ENCODE measurements at places on chromosomes 5 and 9.

- DNase-seq: no peak
These were observed 49.2 kb downstream of the ANXA1 start for GRCh38 chr9:73200694-73201452.

DNA sequence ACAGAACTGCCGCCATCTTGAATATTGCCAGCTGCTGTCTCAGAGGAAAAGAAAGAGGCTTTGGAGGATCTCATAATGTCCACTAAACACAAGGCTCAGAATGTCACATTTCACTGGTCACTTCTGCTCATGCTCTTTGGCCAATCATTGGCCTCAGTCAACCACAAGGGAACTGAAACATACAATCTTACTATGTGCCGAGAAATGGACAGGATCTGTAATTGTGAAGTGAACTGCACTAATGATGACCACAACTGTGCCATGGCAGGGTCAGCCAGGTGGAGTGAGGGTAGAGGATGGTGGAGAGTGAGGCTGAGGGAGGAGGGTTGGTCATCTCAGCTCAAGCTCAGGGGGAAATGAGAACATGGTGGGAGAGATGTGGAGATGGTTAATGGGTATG lies 32.8 kb downstream of the GDNF start:
- no peak for DNase-seq

DNA sequence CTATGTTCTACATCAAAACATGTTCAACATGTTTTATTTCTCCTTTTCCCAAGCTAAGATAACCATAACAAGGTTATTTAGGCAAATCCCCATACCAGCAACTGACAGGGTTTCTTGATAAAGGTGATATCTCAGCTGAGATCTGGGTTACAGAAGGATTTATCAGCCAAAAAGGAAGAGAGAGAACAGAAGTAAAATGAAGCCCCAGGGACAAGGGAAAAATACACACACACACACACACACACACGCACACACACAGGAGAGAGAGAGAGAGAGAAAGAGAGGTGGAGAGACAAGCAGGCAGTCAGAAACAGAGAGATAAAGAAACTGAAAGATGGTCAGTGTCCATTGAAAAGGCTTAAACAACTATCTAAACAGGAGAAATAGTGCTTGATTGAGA lies 19.7 kb upstream of the MLLT3 start:
- no peak for DNase-seq

DNA sequence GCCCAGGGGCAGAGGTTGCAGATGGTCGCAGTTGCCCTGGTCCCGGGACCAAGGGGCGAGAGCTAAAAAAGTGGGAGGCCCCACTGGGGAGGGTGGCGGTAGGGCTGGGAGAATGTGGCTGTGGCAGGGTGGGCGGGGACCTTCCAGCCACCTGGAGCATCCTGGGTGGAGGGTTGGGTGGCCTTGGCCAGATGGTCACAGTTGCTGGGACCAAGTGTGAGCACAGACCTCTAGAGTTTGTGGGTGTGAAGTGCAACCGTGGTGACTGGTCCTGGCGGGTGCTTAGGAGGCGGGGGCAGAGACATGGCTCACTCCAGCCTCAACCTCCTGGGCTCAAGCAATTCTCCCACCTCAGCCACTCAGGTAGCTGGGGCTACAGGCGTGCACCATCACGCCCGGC lies 5.7 kb upstream of the TRAF2 start:
- DNase-seq: no peak

- no peak for DNase-seq
These were observed 31.0 kb downstream of the EFCAB9 start for GRCh38 chr5:172224996-172225395.

DNA sequence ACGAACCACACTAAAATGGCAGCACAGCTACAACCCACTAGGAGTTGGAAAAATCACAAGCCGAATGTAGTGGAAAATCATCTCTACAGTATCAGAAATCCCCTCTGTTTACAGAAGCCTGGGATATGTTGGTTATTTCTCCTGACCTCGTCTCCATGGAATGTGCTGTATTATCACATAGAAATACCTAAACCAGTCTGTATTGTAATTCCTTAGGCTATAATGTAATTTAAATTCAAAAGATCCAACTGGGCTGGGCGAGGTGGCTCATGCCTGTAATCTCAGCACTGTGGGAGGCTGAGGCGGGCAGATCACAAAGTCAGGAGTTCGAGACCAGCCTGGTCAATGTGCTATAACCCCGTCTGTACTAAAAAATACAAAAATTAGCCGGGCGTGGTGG lies 244.8 kb upstream of the MPDZ start:
- DNase-seq: no peak

GRCh38 chr5:113487781-113488644 lies at the start of gene MCC:
Gene MCC, minus strand, starts transcription at chr5:113488453.
- DNase-seq: peak; percentile 40

DNA sequence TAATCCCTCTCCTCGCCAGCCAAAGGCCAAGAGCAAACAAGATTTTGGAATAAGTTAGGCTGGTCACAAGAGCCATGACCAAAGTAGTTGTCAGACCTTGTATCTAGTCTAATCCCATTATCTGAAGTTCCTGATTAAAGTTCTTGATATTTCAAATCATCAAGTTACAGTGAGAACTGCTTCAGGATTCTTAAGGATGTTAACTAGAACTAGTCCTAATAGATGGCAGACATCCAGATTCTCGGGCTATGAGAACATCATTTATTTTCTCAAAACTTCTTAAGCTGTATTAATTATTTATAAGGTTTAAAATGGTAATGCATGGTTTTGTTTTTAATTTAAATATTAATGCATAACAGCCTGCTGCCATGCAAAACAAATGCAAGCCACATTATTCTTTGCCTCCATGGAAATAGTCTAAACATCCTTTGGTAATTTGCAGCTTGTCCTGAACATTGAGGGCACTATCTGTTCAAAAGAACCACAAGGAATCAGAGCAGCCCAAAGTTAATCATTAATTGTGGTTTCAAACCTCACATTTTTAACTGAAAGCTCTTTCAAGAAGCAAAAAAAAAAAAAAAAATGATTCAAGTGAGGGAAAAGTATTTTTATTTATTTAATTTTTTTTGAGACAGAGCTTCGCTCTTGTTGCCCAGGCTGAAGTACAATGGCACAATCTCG lies 95.1 kb downstream of the TTC39B start:
- DNase-seq: no peak

DNA sequence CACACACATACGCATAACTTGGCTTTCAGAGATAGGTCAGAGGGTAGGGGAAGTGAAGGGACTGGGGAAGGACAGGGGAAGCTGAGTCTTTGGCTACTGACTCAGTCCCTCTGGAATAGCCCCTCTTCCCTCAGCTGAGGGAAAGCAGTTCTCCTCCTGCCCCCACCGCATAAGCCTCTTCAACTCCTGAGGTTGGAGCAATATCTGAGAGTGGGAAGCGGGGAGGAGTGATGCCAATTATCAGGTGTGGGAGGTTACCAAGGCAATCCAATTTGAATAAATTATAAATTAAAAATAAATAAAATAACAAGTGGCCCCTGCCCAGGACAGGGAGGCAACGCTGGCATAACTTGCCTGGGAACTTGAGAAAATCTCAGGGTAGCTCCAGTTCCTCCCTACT lies 1.7 kb upstream of the STOML2 start:
- DNase-seq: no peak

DNA sequence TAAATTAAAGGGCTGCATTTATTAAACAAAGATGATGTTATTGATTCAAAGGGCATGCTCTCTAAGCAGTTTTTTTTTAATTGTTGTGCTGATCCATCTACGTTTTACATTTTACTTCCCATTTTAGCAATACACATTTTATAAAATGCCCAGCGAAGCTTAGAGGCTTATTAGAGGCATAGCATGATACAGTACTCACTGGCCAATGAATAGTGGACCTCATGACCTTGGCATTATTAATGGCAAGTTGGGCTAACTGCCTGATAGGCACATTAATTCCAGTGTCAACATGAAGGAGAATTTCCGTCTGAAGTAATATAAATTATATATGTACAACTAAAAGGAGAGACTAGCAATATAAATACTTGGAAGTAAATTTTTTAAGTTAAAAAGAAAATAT lies 837.2 kb downstream of the EFNA5 start:
- no peak for DNase-seq

- DNase-seq: no peak
These were observed 145.7 kb downstream of the ARHGAP26 start for GRCh38 chr5:142915813-142916424.

DNA sequence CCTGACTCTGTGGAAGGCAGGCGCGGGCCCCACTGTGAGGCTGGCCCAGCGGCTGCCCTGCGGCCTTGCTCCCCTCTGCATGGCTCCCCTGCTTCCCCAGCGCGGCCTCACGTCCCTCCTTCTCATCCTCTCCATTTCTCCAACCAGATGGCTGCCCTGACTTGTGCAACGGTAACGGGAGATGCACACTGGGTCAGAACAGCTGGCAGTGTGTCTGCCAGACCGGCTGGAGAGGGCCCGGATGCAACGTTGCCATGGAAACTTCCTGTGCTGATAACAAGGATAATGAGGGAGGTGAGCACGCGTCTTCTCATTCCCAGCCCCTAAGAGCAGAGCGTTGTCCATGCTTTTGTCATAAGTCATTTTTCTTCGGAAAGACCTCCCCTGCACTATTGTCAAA lies 129.0 kb upstream of the WWC1 start:
- DNase-seq: no peak

GRCh38 chr9:121776739-121777637 lies 125.6 kb downstream of the DAB2IP start:
- no peak for DNase-seq

- DNase-seq: no peak
These were observed 69.6 kb upstream of the PJA2 start for GRCh38 chr5:109479260-109479860.

- no peak for DNase-seq
These were observed 231.8 kb downstream of the DRD1 start for GRCh38 chr5:175211956-175212756.

- DNase-seq: no peak
These were observed 258.5 kb upstream of the PPP1R2B start for GRCh38 chr5:156591631-156592030.

DNA sequence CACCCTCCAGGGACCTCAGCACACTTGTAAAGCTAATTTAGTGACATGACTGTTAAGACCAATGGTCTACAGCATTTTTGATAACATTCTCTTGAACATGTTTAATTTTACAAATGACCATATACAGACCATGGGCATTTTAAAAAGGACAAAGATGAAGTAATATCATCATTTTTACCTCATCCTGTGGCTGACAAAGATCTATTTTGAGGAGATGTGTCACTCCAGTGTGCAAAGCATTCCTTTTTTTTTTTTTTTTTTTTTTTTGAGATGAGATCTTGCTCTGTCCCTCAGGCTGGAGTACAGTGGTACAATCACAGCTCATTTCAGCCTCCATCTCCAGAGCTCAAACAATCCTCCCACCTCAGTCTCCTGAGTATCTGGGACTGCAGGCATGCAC lies 118.2 kb upstream of the TBC1D2 start:
- DNase-seq: no peak

DNA sequence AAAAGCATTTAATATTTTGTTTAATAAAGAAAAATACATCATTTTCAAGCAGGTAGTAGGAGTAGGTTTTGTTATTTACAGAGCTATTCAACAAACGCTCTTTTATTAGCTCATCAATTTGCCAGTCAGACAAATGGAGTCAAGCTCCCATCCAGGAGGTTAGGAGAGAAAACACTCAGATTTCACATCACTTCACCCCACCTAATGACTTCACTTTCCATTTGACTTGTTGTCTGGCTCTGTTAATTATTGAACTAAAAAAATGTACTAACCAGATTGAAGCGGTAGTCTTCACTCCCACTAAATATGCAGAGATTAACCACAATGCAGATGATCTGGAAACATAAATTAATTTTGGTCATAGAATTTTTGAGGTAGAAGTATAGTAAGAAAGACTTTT lies 193.6 kb upstream of the VCAN start:
- no peak for DNase-seq

DNA sequence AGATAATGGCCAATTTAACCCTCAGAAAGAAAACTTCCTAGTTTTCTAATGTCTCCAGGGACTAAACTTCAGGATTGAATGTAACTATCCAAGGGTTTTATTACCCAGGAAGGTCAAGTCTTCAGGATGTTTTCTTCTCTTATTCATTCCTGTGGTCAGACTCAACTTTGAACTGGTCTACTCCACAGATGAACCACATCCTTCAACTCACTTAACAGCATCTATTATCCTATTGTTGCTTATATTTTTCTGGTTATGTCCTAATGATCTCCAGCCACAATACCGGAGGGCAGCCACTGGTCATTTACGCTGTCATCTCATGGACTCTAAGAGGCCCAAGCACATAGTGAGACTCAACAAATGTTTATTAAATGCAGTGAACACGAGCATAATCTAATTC lies 47.2 kb upstream of the LIFR start:
- DNase-seq: no peak

DNA sequence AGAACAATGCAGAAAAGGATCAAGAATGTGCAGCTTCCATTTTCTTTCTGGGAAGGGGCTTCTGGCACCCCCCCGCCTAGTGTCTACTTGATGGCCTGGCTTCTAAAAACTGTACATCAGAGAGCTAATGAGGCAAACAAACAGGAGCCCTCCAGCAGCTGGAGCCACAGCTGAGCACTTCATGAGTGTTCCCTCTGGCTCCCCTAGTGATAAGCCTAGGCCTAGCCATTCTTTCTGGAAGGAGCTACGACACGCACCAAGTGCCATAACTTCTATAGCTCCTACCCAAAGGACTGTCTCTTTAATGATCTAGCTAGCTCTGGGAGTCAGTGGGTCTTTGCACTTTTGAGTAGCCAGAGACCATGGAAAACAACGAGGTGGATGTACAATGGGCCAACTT lies 66.1 kb downstream of the DNAH5 start:
- DNase-seq: no peak

DNA sequence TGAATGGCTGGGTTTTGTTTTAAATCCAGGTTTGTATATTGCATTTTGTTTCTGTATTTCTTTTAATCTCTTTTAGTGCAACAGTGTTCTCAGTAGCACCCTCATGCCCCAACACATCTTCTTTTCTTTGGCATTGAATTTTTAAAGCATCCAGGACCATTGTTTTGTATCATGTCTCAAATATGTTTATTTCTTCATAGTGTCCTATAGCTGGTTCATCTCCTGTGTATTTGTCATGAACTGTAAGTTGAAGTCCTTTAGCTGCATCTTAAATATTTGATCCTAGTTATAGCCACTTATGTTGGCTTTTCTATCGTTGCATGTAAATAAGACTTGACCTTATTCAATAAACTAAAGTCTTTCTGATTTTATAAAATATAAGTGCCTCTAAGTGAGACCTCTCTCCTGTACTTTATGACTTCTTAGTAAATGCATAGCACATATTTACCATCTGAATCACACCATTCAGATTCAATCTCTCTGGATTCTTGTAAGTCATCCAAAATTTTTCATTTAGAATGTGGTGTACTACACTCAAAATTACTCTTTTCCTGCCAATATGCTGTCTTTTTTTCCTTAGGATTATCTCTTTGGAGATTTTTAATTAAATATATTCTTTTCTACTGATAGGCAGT lies 21.0 kb upstream of the ERCC6L2 start:
- DNase-seq: no peak
